ENCODE measurements at places on chromosomes 12 and 14. TPM values are rescaled to one million over a fixed set of nuclear protein-coding genes. Genes with fewer than 3 reads are reported as not detected.

The TAS2R43 gene
- 0.33 TPM for total RNA-seq

The CIDEB gene
- total RNA-seq = 10.8 TPM

The TMCC3 gene
- 10.3 TPM for total RNA-seq

The TAC3 gene
- total RNA-seq = 0.33 TPM

The PRB2 gene
- total RNA-seq = not detected

The SRRM4 gene
- total RNA-seq = not detected

The AMHR2 gene
- not detected for total RNA-seq

Data from posterior vena cava (tissue), 2 donors.